IPS DF 6.9 (cell line): ENCODE measurements at places on chromosomes 6 and 20.

DNA sequence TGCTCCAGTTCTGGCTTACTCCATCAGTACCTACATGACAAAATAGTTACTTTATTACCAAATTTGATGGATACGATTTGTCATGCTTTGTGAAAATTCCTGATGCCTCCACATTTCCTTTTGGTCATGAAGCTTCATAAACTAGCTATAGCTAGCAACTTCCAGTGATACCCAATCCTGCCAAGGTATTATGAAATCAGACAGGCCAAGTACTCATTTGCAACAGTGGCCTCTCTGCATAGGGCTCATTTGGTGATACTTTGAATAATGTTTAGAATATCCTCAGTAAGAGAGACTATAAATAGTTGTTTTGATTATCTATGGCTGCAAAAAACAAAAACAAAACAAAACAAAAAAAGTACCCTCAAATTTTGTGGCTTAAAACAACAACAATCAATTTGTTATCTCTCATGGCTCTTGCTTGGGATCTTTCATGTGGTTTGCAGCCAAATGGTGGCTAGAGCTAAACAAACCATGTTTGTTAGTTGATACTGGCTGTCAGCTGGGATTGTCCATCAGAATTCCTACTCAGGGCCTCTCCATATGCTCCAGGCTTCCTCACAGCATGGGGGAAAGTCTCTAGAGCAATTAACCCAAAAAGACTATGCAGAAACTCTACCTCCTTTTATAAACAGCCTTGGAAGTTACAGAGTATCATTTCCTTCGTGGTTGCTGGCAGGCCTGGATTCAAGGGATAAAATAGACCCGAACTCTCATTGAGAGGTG is 10.1 kb upstream of the PRL start:
- no peak for DNase-seq

GRCh38 chr6:135383301-135383700 is 114.2 kb downstream of the AHI1 start:
- no peak for DNase-seq

DNA sequence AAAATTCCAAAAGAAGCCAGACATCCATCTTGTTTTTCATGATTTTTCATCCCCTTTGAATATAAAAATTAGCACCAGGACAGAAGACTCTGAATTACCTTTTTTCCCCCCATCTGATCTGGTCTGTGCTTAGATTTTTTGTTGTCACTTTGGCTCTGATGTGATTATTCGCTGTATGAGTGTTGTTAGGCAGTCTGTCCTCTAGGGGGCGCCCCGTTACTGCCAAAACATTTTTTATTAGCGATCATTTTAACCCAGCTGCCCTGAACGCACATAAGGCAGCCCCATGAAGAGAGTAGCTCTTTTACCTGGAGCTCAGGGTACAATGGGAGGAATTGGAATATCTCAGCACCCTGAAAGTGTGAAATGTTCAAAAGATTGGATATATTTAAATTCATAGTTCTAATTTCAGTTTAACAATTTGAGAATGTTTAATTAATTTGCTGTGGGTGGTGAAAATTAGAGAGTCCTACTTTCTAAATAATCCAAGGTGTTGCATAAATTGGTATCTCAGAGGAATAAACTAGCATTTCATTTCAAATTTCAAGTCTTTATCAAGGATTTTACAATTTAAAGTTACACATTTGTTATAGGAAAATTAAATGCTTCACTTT is 60.8 kb downstream of the PRPH2 start:
- peak; percentile 41 for DNase-seq

GRCh38 chr6:17001188-17001587 is 100.7 kb upstream of the STMND1 start:
- DNase-seq: no peak
